ENCODE measurements at places on chromosomes 2 and 18.
A peak's percentile ranks its signal among the peaks of the same experiment; 100 is the strongest.

DNA sequence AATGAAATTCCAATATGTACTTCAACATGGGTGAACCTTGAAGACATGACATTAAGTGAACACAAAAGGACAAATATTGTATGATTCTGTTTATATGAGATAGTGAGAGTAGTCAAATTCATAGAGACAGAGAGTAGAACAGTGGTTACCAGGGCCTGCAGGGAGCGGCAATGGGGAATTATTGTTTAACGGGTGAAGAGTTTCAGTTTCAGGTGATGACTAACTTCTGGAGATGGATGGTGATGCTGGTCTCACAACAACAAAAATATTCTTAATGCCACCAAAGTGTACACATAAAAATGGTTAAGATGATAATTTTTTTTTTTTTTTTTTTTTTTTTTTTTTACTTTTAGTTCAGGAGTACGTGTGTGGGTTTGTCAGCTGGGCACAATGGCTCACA, 109.4 kb upstream of the TMEM200C start:
- DNase-seq: no peak

GRCh38 chr2:120626566-120626965, 109.1 kb upstream of the GLI2 start:
- DNase-seq: no peak

DNA sequence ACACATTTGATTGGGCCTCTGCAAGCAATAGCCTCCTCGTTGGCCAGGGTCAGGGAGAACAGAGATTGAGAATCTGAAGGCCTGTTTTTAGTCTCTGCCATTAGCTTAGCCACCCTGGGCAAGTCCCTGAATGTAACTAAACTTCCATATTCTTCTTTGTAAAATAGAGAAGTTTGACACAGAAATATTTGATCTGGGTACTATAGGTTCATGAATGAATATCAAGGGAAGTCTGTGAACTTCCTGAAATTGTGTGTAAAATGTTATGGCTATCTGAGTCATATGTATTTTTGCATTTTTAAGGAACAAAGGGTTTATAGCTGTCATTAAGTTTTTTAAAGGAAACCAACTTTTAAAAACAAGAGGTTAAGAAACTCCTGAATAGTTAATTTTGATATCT, 23.2 kb downstream of the RND3 start:
- no peak for DNase-seq

GRCh38 chr2:98579926-98580325, 28.4 kb downstream of the COA5 start:
- no peak for DNase-seq

- DNase-seq: no peak
Observed at GRCh38 chr2:188663301-188663700, 310.9 kb upstream of the COL3A1 start.

DNA sequence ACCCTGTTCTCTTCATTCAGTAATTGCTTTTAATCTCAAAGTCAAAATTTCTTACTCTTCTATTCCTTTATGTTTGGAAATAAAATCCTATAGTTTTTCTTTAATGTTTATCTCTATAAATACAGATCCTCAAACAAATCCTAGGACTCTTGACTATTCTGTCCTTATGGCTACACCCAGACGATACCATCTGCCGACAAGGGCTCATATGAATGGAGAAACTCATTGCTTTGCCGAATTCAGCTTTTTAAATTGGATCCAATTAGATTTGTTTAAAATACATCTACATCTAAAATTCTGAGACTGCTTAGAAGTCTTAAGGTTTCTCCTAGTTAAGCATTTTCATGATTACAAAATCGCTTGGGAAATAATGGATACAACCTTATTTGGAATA, 9.0 kb downstream of the ALKAL2 start:
- no peak for DNase-seq

DNA sequence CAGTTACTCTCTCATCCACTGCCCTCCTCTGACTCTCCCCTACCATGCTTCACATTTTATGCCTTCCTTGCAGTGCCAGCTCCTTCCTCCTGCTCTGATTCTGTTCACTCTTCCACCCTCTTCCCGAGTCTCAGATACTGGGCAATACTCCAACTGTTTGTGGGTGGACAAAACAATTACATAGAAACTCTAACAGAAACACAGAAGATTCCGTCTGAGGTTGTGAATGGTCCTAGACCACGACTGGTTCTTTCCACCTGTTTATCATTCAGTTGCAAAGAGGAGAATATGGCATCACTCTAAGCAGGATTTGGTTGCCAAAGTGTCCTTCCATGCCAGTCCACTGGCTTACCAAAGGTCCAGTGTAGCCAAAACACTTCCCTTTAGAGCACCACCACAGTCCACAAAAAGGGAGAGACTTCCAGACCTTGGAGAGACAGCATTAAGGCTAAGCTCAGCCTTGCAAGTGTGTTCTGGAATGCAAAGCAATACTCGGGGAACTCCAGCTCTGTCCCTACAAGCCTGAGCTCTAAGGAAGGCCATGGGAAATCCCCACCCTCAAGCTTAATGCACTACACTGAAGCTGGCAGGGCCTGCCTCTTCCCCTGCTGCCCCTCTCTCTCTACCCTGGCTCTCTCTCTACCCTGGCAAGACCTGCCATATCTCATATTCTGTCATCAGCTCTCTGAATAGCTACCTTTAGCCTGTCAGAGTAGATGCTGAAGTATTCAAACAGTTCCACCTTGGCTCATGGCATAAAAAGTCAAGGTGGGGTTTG, 33.6 kb upstream of the RND3 start:
- DNase-seq: no peak

DNA sequence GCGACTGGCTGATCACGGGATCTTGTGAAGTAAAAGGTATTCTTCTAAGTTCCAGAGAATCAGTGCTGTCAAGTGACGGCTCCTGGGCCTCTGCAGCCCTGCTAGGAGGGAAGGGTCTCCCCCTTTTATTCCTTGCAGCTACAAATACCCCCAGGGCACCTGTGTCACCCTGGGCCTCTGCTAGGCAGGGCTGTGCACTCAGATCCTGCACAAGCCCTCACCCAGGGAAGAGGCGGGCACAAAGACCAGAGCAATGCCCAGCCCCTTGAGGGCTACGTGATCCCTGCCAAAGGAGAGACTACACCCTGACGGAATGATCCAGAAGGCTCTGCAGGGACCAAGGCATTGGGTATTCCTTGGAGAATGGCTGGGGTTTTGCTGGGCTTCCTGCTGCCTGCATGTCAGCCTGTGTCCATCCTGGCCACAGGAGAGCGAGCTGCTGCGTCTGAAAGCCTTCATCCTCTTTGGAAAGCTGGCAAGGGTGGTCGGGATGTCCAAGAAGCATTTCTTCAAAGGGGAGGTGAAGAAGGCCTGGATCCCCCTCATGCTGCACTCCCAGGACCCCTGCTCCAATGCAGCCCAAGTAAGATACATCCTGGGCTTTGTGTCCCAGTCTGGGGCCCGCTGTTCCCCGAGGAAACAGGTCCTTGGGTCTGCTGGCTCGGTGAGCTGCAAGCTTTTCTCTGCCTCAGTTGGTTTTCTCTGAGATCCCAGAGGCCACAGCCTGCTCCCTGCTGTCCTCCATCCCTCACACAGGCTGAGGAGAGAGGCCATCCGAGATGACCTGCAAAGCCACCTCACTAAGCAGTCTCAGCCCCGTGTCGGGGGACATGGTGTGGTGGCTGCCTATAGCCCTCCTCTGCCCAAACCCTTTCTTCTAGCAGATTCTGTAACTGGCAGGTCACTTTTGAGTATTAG, 24.9 kb downstream of the HJURP start:
- no peak for DNase-seq

DNA sequence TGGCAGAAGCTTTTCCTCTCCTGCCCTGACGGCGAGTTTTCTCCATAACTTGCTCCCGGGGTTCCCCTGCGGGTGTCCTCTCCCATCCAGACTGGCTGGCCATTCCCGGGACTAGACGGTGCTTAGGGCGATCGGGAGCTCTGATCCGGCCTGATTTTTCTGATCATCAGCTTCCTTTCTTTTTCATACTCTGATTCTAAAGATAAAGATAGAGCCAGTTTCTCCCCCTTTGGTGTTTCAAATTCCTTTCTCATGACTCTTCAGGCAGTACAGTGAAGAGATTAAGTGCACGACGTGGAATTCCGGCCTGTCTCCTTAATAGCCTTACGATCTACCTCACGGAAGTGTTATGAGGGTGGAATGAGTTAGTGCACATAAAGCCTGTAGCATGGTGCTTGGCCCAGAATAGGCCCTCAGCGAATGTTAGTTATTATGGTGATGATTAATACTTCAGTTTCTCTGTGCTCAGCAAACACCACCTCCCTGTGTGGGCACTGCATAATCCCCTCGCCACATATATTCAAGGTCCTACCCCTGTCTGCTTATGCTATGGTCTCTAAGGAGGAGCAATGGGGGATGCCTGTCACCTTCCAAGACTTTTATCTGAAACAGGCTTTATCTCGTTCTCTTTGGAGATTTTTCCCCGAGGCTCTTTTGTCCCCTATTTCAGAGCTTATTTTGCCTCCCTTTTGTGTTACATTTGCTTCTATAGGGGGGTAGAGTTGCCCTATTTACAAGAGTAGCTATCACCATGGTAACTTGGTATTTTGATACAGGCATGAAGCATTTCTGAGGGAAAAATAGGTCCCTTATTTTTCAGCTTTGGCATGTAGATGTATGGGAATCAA, 254.8 kb downstream of the CDH2 start:
- DNase-seq: peak; percentile 79

DNA sequence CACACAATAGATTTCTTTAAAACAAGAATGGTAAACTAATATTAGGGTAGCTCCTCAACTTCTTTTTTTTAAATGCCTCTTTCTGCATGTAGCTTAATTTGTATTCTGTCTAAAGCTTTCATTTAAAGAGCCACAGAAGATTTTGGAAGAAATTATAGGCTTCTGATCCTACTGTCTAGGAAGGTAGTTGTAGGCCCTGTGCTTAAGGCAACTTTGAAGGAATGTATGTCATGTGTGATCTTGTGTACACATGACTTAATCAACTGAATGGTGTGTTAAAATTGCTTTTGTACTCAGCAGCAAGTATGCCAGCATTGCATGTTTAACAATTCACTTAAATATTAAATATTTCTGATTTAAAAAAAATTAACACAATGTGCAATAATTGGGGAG, 51.5 kb upstream of the LYPD6 start:
- DNase-seq: no peak

- no peak for DNase-seq
Observed at GRCh38 chr2:209097168-209097567, 326.7 kb upstream of the MAP2 start.

DNA sequence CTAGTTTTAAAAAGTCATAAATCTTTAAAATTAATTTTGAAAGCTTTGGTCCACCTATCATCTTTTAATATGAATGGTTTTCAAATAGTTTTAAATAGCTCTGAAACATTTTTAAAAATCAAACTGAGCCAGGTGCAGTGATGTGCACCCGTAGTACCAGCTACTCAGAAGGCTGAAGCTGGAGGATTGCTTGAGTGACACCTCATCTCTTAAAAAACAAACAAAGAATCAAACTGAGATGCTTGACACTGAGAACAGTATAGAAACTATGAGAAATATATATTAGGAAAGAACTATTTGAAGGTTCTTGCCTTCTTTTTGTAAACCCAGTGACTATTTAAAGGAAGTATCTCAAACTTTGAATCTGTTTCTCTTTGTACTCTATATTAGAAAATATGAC, 67.4 kb downstream of the BARD1 start:
- DNase-seq: no peak

GRCh38 chr2:142330458-142330857, 199.6 kb upstream of the LRP1B start:
- DNase-seq: no peak

DNA sequence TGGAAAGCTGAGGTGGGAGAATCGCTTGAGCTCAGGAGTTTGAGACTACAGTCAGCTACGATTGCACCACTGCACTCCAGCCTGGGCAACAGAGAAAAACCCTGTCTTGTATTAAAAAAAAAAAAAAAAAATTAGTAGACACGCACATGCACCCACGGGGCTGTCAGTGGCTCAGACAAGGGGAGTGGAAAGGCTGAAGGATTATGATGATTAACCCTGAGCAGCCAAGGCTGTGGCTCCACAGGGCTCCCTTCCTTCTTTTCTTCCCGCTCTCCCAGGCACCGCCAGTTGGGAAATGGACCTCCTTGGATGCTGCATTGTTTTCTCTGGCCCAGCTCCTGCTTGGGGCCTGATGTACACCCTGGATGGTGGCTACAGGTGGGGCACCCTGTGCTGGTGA, 49.0 kb upstream of the RAB6C start:
- no peak for DNase-seq

GRCh38 chr2:71671203-71671854, 218.0 kb downstream of the DYSF start:
- no peak for DNase-seq

- no peak for DNase-seq
Observed at GRCh38 chr18:11512096-11513025, 97.0 kb upstream of the SLC35G4 start.
